ENCODE measurements at places on chromosomes 5 and 9.

- DNase-seq: no peak
Measured at GRCh38 chr5:79886456-79886855, 104.6 kb downstream of the MTX3 start.

- DNase-seq: no peak
Measured at GRCh38 chr9:126676685-126677143, 63.0 kb downstream of the LMX1B start.

DNA sequence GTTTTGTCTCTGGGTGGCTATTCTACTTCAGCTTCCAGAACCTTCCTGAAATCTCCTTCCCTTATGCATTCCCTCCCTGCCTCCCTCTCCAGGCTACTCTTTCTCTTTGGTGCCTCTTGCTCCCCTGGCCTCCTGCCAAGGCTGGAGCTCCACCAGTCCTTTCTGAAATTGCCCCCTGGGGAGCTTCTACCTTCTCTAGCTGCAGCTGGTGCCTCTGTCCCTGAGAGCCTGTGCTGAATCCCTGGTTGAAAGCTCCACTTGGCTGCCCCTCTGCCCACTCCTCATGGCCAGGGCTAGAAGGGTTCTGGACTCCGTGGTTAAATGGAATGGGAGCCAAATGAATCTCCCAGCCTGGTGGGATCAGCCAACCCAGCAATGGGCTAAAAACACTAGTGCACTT is 80.1 kb downstream of the COL15A1 start:
- DNase-seq: no peak

GRCh38 chr5:28896949-28897348 is 1858.6 kb upstream of the CDH9 start:
- no peak for DNase-seq

DNA sequence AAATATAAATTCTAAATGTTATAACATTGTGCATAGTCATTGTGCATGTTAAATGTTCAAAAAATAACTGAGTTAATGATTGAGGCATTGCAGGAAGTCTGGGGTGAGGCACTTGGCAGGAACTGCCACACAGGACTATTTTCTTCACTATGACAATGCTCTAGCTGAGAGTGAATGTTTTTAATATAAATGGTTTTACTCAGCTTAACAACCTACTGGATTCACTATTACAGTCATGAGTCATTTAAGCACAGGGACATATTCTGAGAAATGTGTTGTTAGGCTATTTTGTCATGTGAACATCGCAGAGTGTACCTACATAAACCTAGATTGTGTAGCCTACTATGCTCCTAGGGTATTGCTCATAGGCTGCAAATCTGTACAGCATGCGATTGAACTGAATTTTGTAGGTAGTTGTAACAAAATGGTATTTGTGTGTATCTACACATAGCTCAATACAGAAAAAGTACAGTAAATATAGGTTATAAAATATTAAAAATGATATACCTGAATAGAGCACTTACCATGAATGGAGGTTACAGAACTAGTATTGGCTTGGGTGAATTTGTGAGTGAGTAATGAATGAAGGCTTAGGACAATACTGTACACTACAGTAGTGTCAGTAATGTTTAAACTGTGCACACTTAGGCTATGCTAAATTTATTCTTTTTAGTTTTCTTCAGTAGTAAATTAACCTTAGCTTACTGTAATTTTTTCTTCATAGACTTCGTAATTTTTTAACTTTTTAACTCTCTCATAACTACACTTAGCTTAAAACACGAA is 346.1 kb upstream of the PTGER4 start:
- no peak for DNase-seq

GRCh38 chr5:375336-375920 is 53.9 kb downstream of the AHRR start:
- no peak for DNase-seq

- DNase-seq: no peak
Measured at GRCh38 chr5:86917117-86917579, 299.4 kb downstream of the COX7C start.

- DNase-seq: no peak
Measured at GRCh38 chr5:54363669-54364068, 53.3 kb upstream of the ARL15 start.
